ENCODE measurements at places on chromosomes 2 and 18.

DNA sequence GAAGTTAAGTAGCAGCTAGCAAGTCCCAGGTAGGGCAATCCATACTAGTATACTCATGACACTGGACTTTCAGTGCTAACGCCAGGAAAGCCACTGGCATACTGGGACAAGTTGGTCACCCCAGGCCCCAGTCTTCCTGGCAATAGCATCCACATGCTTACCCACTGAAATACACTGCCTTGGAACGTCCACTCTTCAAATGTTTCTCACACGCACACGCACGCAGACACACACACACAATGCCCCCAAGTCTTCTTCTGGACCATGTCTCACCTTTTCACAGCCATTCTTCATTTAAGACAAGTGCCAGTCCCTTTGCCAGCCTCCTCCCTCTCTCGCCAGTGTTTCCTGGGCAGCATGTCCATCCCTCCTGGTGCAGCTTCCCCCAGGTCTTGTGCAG is 8.7 kb upstream of the TEX261 start:
- no peak for DNase-seq

GRCh38 chr2:145386973-145387372 is 867.1 kb upstream of the ZEB2 start:
- DNase-seq: no peak

DNA sequence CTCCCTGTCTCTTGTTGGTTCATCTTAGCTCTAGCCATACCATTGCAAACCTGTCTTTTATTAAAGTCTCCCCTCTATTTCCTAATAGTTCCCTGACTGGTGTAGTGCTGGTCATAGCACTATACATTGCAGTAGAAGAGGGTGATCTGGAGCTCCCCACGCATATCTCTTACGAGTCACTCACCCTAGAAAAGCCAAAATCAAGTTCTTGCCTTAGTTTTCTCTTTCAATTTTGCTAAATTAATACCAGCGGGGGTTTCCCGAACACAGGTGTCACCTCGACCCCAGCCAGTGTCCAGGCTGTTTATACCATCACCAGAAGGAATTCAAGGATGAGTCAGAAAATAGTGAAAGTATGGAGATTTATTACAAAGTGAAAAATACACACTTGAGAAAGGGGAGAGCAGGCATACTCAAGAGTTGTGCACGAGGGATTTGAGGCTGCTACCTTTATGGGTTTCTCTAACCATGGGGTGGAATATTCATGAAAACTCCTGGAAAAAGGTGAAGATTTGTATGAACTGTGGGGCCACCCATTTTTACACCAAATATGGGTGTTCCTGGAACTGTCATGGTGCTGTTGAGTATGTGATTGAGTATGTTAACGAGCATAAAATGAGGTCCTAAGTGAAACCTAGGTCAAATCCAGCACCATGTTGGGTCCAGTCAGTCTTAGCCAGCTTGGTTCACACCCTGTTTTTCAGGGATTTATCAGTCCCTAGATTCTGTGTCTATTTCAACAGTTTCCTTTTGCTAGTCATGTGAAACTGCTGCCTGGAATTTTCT is 20.2 kb downstream of the PROKR1 start:
- no peak for DNase-seq

DNA sequence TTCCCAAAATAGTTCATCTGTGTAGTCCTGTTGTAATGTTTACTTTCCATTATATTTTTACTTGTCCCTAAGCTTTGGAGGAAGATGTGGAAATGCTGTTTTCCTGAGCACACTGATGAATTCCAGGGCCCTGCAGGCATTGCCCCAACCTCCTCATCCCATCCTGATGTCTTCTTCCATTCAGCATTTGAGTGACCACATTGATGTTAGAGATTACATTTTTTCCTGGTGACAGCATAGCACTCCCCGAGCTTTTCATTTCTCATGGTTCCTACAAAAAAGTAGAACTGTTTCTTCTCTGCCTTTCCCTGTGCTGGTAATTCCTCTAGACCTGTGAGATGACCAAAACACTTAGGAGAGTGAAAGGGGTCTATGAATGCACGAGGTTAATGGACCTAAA is 4.8 kb downstream of the IL36A start:
- DNase-seq: no peak
